ENCODE measurements at places on chromosomes 5 and 9. TPM values are rescaled to one million over a fixed set of nuclear protein-coding genes. Genes with fewer than 3 reads are reported as not detected.

DNA sequence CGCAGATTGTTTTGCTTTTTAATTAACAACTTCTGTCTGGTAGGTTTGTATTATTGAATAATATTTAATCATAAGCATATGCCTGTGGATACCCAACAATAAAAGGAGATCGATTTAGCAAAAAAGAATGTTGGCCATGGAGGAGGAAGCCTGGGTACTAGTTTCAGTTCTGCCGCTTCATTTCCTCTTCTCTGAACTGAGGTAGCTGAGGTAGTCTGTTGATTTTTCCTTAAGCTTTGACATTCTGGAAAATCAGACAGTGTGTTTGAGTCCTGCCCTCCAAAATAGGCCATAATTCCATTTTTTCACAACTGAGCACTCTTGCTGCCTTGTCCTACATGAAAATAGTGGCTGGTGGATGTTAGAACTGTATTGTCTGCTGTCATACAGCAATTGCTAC is 6.0 kb upstream of the GPR21 start:
- no peak for DNase-seq

GRCh38 chr9:131366761-131367401 is 27.0 kb upstream of the PRRC2B start:
- DNase-seq = no peak

GRCh38 chr9:72038408-72038807 is 22.0 kb downstream of the C9orf57 start:
- no peak for DNase-seq

Gene AMBP
- total RNA-seq = not detected
